ENCODE measurements at places on chromosomes 5 and 9.

GRCh38 chr5:79236362-79236969 is 535 bp downstream of the JMY start:
- DNase-seq = no peak

- DNase-seq = no peak
Observed at GRCh38 chr9:113431191-113431590, 20.6 kb downstream of the C9orf43 start.

GRCh38 chr9:134768709-134769351 is 111.8 kb upstream of the FCN2 start:
- DNase-seq = no peak

DNA sequence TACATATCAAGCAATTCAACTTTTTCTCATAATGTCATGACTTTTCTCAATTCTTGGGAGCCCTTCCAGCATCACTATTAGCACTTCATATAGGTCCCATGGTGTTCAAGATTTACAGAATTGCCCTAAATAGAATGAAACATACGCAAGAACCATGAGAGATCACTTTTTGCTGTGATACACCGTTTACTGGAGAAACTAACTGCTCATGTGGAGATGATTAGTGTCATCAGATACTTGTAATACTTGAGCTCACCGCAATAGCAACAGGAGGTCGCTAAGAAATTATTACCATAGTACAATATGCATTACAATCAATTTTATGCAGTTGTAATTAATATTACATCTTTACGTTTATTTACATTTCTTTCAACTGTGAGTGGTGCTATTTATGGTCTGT is 4.8 kb upstream of the PCSK5 start:
- DNase-seq = no peak

DNA sequence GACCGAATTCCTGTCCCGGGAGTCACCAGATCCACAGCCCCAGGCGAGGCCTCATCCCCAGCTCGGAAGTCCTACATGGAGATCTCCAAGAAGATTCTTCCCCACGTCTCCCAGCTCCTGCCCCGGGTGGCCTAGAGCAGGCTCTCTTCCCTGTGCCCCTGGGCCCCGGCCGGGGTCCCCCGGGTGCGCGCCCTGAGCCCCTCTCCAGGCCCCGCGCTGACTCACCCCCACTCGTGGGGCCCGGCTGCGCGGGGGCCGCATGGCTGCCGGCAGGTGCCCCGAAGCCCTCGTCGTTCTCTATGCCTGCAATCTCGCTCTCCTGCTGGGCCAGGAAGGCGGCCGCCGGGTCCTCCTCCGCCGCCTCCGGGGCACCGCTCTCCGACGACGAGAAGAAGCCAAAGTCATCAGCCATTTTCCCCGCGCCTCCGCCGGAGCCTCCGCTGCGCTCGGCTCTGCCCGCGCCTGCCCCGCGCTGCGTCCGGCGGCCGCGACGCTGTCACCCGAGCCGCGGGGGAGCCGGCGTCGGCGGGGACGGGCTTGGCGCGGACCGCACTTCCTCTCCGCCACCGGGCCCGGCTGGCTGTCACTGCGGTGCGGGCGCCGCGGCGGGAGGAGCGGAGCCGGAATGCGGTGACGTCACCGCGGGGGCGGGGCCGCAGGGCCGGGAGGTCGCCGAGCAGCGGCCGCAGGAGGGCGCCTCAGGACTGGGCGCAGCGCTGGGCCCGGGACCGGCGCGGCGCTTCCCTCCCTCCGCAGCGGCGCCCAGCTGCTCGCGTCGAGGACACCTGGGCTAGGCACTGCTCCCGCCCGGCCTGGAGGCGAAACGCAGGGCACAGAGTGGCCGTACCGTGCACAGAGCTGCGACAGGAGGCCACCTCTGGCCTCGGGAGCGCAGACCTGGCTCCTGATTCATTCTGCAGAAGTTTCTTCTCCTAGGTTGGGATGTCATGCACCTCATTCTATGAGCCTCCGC is at the start of gene CLTB:
Gene CLTB, minus strand, starts transcription at position 588 of the 973 bp plus-strand sequence. Its CDS starts 176 bp downstream, at position 412.
- peak; percentile 90 for DNase-seq

GRCh38 chr9:10014889-10015288 is 597.9 kb downstream of the PTPRD start:
- DNase-seq = peak; percentile 96

DNA sequence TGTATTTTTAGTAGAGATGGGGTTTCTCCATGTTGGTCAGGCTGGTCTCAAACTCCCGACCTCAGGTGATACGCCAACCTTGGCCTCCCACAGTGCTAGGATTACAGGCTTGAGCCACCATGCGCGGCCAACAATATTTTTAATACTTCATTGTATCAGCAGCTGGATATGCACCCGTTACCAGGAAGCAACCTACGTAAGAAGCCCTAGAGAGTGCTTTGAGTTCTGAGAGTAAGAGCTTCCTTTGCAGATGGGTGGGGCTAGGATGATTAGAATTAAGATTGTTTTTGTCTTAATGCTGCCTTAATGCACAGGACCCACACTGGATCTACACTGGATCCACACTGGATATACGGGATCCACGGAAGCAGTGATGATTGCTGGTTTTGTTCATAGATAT is 123.9 kb upstream of the ABCA1 start:
- DNase-seq = no peak

DNA sequence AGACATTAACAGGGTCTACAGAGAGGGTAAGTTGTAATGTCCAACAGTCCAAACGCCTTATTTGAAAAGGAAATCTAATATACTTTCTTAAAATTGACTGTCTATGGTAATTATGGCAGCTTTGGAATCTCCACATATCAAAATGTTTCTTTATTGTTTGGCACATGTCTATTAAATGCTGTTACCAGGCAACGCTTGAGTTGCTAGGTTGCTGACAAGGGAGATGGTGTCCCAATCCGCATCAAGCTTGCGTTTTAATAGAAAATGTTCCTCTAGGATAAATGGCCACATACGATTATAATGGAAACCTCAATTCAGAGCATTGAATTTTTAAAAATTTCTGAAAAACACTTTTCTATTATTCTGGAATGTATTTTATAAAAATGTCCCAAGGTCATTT is 9.2 kb downstream of the ANXA1 start:
- no peak for DNase-seq

DNA sequence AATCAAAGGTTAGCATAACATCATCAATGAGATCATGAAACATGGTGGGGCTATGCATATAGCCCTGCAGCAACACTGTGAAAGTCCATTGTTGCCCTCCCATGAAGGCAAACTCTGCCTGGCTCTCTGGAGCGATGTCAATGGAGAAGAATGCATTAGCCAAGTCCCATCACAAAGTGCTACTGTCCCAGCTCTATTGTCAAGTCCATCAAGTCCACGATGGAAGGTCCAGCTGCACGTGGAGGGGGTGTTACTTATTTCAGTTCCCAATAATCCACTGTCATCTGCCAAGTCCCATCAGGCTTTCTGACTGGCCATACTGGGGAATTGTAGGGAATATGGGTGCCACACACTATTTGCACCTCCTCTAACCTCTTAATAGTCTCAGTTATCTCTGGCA is 10.8 kb downstream of the DMAC1 start:
- no peak for DNase-seq

DNA sequence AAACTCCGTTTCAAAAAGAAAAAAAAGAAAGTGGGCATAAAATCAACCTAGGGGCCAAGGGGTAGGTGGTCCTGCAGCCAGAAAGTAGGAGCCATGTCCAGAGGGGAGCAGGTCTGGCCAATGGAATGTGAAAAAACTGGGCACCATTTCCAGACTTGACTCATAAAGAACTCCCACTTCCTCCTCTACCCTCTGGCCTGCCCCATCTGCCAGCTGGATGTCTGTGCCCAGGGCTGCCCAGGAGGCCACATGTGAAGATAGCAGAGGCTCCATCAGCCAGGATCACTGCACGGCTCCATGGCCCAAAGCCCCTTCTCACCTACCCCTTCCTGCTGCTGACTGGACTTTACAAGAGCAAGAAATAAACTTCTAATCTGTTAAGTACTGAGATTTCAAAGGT is 42.1 kb upstream of the EEIG1 start:
- DNase-seq = no peak

DNA sequence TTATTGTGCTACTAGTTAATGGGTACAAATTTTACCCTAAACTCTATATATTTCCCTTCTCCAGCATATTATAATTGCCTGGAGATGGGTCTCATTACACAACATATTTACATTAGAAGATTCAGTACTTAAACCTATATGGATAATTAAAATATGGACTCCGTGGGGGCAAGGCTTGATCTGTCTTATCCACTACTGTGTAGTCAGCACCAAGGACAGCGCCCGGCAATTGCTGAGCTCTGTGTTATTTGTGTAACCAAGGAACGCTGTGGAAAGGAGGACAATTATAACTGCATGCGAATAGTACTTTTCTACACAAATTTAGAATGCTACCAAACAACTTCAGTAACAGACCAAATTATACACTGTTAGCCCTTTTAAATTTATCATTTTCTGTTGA is 77.7 kb downstream of the DNAH5 start:
- DNase-seq = no peak

DNA sequence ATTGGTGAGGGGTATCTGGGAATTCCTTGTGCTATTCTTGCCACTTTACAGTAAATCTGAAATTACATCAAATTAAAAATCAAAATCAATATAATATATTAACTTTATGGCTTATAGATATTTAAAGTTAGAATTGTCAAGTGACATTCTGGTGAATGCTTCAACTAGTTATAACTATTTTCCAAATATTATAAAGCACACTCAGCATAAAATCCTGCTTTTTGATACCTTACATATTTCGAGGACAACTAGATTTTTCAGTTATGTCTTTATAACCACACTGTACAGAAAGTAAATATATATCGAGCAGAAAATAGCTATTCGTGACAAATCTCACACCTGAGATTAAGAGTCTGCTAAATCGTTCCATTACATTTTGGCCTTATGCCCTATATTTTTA is 210.2 kb downstream of the PDE4D start:
- no peak for DNase-seq

DNA sequence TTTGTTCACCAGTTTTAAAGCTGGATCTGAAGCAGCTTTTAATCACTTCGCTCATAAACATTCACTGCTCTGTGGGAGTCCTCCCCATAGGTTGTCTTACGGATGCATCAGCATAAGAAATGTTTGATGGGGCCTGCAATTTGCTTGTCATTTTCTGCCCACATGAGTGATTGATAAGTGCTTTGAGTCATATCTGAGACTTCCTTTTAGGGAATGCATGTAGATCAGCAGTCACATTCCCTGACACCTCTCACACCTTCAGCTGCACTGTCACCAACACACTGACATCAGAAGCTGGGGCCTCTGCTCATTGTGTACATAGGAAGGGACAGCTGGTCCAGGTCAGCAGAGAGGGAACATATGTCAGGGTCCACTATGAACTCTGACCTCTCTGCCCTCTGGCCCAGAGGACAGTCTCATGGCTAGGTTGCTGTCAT is 84.1 kb upstream of the SPATA31D4 start:
- no peak for DNase-seq

DNA sequence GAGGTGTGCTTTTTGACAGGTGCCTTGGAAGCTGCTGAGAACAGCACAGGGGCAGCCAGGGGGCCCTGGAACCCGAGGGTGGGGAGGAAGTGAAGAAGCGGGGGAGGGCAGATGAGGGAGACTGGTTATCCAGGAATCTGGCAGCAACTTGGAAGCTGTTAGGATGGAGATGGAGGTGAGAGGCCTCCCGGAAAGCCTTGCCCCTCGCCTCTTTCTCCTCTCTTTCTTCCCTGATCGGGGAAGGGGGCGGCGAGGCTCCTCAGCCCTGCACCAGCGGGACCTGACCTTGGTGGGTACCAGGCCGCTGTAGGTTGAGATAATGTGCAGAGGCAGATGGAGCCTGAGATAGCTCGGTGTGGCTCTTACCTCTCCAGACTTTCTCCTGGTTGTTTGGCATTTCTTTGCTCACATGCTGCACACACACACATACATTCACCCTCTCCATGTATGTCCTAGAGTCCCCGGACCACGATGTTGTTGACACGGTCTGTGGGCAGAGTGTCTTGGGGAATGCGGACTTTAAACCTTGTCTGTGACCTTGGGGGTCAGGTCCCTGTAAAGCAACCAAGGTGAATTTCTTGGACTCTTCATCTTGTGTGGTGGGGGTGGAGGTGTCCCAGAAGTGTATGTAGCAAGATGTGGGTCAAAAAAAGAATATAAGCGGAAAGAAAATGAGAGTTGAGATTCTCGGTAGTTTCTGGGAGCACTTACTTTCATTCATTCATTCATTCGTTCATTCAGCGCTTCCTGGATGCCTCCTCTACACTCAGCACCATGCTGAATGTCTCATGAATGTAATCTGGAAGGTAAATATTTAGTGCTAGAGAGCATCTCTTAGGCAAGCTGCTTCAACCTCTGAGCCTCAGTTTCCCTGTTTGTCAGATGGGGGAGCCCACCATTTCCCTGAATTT is 1.6 kb downstream of the WWC1 start:
- DNase-seq = no peak
